Stimulated activated CD4-positive, alpha-beta T cell treated with anti-CD3 and anti-CD28 coated beads, Interleukin-12 subunit alpha, Interleukin-12 subunit beta, amount 100 ng/mL, for 24 hours (primary cell): ENCODE measurements at places on chromosomes 6 and 20.
A peak's percentile ranks its signal among the peaks of the same experiment; 100 is the strongest.

DNA sequence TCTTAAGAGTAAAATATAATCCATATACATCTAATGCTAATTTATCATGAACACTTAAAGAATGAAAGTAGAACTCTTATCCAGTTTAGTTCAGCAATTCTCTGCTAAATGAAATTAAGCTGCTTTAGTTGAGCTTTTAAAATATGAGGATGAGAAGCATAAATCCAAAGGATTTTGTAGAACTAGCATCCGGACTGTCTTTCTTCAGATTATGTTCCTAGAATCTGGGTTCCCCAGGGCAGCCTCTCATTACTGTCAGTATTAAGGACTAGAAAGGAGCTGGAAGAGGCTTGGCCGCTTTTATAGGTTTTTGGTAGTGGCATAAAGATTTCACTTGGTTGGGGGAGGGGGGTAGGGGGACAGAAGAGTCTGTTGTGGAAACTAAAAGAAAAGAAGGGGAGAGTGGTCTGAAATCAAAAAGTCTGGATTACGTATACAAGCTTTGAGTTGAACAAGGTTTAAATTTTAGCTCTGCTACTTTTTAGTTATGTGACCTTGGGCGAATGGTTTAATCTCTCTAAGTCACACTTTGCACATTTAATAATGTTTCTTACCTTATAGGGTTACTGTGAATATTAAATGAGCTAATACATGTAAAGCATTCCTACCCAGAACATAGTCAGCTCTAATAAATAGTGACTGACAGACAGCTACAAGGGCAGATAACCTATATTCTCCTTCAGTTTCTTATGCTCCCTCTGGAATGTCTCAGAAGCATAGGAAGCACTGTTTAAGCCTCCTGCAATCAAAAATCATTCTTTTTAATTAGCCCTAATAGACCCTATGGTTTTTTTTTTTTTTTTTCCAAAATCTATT, 3.7 kb downstream of the SGK1 start:
- DNase-seq = no peak

GRCh38 chr20:62496568-62497218, 20.9 kb upstream of the GATA5 start:
- no peak for DNase-seq

DNA sequence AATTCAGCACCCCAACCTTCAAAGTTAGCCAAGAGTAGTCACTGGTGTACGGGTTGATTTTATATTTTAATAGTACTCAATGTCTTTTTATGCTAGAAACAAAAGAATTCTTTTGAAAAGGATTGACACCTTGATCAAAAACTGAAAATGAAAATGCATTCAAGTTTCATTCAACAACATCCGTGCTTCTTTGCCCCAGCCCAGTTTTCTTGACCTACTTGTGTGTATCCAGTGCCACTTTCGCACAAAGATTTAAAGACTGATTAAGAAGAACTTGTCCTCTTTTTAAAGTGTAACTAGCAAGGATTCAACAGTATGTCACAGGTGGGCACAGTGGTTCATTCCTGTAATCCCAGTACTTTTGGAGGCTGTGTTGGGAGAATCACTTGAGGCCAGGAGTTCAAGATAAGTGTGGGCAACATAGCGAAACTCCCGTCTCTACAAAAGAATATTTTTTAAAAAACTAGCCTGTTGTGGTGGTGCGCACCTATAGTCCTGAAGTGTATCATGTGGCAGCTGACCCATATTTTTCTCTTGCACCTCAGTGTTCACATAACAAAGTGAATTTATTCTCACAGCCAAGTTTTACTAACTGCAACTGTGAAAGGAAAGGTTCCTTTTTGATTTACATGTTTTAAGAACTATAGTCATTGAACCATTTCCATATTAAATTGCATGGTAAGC, 22.7 kb upstream of the CD2AP start:
- DNase-seq = no peak

- no peak for DNase-seq
These were observed 34.3 kb upstream of the SOX4 start for GRCh38 chr6:21559238-21559637.

DNA sequence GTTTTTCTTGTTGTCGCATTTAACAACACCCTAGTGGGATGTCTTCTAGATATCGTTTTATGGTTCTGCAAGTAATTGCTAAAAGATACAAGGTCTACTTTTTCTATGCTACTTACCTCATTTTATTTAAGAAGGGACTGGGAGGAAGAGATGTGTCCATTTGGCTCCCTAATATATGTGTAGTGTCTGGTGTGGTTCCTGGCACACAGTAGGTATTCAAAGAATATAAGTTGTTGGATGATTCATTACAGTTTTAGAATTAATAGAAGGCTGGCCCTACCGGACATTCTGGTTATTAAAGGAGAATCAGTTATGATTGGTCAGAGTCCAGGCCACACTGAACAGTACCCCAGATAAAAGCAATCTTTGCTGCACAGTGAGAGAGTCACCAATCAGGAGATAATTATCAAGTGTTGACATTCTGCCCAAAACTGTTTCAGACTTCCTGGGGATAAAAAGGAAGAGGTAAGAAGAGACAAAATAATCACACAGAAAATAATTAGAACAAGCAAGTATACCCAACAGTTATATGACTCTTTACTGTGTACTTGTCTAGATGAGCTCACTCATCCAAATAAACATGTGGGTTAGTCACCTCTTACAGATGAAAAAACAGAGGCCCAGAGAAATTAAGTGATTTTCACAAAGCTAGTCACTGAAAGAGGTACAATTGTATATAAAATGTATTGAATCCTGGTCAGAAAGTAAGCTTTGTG, 7.0 kb downstream of the TMEM244 start:
- DNase-seq = no peak

DNA sequence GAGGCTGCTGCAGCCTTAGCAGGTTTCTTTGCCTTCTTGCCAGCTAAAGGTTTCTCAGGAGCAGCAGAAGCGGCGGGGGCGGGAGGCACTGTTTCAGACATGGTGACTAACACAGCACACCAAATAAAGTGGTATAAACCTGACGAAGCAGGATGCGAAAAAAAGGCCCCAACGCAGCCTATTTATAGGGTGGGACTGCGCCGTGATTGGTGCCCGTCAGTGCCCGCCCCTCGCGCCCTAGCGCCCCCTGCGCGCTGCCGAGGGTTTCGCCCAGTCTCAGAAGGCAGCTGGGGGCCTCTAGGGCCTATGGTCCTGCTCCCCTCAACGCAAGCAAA, 55.0 kb downstream of the TRIM38 start:
- DNase-seq = peak; percentile 75

GRCh38 chr6:43671801-43672690, 15.5 kb downstream of the MRPS18A start:
- no peak for DNase-seq

- no peak for DNase-seq
These were observed 269.5 kb downstream of the HIVEP2 start for GRCh38 chr6:142675517-142675916.

- DNase-seq = no peak
These were observed 32.0 kb downstream of the QKI start for GRCh38 chr6:163446549-163446948.

DNA sequence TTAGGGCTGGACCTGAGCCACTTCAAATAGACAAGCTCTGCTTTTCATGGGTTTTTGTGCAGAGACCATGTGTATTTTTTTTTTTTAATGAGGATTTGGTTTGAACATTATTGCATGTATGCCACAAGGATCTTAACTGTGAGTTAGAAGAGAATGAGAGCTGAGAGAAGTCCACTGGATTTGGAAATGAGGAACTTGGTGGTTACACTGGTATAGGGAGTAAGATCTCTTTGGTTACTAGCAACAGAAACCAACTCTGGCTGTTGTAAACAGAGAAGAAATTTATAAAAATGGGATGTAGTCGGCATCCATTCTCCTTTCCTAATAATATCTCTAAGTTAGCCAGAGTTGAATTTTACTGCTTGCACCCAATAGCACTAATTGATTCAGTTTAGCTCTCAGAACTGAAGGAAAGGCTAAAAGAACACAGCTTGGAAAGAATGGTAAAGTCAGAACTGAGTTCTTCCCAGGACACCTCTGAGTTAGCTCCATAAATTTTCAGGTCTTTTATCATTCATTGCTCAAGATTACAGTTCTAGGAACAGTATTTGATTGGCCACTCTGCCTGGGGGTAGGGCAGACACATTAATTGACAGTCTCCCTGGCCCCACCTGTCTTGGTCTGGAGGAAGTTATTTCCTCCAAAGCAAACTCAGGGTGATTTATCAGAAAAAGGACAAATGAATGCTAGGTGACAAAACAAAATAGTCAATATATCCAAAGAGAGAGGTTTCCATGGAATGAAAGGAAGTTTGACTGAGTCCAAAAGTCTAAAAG, 3.9 kb upstream of the WFDC2 start:
- no peak for DNase-seq

- DNase-seq = no peak
These were observed 18.5 kb downstream of the PLCB1 start for GRCh38 chr20:8150591-8150990.
